NCI-H187 (cell line): ENCODE measurements at places on chromosomes 2 and 18.

DNA sequence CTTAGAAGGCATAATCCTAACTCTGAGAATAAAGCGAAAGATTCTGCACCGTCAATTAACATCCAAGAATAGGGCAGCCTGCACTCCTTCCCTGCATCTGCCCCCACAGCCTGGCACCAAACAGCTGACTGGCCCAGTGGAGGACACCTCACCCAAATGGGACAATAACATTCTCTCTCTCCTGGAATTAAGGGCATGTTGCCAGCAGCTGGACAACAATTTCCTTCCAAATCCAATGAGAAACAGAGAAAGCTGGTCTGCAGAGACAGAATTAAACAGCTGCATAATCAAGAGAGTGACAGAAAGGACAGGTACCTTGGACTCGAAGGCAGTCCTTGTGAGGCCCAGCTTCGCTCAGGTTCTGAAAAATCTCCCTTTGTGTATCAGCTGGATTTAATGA is 15.0 kb downstream of the COX7A2L start:
- no peak for DNase-seq

GRCh38 chr2:216243026-216243425 is 129.3 kb downstream of the MARCHF4 start:
- DNase-seq, result no peak

DNA sequence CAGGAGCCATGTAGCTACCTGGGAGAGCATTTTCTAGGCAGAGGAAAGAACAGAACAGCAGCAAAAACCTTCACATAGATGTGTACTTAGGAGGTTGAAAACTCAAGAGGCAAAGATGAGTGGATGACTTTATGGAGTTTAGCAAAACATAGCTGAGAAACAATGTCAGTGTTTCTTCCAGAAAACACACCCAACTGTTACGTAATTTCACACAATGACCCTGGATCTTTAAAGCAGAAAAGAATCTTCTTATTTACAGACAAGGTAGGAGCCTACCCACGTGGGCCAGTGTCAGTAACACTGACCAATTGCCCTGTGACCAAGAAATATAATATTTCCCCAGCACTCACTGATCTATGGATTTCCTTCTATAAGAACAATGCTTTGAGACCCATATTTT is 254.6 kb downstream of the CDH20 start:
- DNase-seq, result no peak

- no peak for DNase-seq
Observed at GRCh38 chr2:197310987-197311420, 424 bp upstream of the ANKRD44 start.

DNA sequence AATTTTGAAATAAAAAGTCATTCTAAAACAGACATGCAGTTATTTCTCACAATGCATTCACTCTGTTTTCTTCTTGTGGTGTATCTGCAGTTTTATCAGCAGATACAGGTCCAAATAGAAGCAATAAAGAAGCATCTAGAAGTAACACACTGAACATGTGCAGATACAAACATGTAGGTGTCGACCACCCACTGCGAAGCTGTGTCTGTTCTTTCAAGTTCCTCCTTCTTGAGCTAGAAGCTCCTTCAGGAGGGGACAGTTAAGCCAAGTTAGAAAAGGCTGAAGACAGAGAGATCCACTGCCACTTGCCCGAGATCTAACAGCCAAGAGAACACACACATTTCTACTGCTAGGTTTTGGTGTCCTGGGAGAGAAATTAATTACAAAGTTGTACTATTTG is 30.1 kb downstream of the WDFY1 start:
- DNase-seq, result no peak

- DNase-seq, result no peak
Observed at GRCh38 chr2:126906781-126907180, 8.1 kb downstream of the TEX51 start.

DNA sequence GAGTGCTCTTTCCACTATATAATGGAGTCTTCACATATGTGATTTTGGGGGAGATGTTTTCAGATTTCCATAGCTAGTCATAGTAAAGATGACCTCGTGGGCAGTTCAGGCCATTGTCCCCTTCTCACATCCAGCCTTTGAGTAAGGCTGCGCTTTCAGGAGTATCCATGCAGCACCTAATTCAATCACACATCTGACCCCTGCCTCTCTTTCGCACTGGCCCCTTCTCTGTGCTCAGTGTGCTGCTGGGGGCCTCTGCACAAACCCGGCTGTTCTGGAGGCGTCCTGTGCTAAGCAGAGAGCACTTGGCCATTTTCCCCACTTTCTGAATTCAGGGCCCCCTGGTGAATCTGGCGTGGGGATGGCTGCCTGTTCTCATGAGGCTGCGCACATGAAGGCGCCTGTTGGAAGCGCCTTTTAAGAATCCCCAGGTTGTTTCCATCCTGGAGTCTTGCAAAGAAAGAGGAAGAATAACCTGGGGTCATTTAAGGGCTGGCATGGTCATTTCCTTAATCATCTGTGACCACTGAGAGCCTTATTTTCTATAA is 96.0 kb upstream of the ALPP start:
- DNase-seq, result no peak

GRCh38 chr18:13893418-13893760 is 21.9 kb downstream of the MC2R start:
- DNase-seq, result no peak

- DNase-seq, result no peak
Observed at GRCh38 chr2:227164763-227165291, 403 bp downstream of the COL4A3 start.

DNA sequence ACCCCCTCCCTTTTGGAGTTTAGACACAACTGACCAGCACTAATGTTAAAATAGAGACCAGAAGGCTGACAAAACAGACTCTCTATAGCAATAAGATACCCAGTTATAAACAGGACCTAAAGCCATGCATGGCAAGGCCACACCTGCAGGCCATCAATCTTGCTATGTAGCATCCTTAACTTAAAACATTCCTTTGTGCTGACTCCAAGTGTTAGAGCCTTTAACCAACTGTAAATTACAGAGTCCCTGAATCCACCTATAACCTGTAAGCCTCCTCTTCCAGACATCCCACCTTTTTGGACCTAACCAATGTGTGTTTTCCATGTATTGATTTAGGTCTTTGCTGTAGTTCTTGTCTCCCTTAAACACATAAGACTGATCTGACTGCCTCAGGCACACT is 17.9 kb downstream of the ANKMY1 start:
- DNase-seq, result no peak

- DNase-seq, result no peak
Observed at GRCh38 chr2:239730897-239731296, 294.2 kb downstream of the NDUFA10 start.

GRCh38 chr2:233867993-233868532 is at the start of gene MSL3B:
MSL3B (minus strand) TSS chr2:233868386.
- DNase-seq, result no peak

- DNase-seq, result no peak
Observed at GRCh38 chr18:10052871-10053270, 139.1 kb downstream of the VAPA start.

- DNase-seq, result no peak
Observed at GRCh38 chr2:226066873-226067272, 667.4 kb downstream of the NYAP2 start.
